ENCODE measurements at places on chromosomes 7 and 10.

DNA sequence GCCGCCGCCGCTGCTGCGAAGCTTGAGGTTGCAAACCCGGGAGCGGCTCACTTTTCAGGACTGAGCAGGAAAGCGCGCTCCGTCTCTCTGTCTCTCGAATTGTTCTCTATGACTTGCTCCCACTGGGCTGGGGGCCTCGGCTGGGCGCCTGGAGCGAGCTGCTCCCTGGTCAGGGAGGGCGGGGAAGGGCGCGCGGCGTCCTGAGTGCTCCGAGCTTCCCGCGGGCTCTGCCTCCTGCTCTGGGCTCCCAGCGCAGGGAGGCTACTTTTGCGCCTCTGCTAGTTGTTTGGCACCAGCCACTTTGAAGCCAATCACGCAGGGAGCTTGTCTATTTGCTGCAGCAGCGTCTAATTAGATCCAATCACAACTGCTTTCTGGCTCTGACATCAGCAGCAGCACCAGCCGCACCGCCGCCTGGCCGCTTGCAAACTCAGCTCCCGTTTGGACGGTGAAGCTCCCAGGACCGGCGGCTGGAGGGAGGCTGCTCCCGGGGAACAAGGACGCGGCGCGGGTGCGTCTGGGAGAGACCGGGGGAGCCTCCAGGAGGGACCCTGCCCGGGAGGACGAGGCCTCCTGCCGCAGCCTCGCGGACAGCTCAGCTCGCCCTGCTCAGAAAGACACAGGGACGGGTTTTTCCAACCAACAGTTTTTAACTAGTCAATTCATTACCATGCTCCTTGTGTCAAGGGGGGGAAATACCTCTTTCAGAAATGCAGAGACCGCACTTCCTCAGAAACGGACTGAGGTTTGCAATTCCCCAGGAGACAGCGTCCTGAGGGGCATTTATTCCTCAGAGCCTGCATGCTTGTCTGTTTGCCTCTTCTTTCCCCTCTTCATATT is at the start of gene ADARB2:
ADARB2 (minus strand) TSS at position 304 of the 840 bp plus-strand sequence.
- no peak for DNase-seq

DNA sequence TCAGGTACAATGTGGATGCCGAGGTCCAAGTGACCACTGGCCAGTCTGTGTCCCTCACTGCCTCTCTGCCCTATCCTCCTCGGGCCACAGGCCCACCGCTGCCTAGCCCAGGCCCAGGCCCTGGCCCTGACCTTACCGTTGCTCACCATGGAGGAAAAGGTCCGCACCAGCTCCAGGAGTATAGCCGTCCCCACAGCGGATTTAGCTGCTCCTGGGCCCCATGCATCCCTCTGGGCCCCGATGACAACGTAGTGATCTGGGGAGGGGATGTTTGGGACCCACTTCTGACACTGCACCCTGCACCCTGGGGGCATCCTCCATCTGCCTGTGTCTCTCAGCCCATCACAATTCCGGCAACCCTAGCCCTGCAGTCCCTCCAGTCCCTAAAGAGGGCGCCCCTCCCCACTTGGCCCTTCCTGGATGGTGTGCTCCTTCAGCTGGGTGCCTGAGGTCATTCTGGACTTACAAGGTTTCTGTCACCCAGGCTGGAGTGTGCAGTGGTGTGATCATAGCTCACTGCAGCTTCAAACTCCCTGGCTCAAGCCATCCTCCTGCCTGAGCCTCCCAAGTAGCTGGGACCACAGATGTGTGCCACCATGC is 12.1 kb downstream of the TFR2 start:
- peak; percentile 40 for DNase-seq

DNA sequence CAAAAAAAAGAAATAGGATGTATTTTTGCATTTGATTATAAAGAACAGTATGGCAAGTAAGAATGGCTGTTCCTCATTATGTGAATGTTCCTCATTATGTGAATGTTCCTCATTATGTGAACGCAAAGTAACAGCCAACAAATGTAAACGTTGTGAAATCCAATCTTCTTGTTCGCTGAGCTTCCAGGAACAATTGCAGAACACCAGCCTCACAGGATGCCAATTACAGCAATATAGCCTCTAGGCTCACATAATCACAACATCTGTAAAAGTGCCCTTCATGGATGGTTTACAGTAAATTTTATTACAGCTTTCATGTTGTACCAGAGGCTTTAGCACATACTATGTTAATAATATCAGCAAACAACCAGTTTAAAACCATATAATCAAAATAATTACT is 71.6 kb downstream of the THSD7A start:
- no peak for DNase-seq

DNA sequence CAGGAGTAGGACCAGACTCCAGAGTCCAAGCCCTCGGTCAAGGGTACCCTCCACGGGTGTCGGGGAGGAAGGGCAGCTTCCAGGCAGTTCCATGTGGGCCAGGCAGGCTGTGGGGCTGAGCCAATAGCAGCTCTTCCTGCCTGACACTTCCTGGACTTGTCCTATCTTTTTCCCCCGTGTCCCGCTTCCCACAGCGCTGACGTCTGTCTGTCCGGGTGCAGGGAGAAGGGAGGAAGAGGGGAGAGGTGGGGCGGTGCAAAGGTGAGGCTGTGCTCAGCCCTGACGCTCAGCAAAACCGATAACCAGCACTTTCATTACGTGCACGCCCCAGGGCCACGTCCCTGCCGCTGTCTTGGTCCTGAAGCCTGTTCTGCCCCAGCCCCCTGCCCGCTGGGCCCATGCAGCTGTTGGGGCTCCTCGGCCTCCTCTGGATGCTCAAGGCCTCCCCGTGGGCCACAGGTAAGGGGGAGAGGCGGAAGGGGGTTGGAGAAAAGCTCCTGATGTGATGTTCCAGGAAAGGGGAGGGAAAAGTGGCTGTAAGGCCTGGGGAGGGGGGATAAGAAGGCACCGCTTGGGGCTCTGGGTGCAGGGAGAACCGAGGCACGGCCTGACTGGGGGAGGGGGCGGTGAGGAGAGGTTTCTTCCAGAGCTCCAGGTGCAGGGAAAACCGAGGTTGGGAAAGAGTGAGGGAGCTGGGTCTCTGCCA is at the start of gene MUC3A:
MUC3A (plus strand) TSS at position 308 of the 706 bp plus-strand sequence; CDS start at position 399, 91 bp downstream.
- no peak for DNase-seq

DNA sequence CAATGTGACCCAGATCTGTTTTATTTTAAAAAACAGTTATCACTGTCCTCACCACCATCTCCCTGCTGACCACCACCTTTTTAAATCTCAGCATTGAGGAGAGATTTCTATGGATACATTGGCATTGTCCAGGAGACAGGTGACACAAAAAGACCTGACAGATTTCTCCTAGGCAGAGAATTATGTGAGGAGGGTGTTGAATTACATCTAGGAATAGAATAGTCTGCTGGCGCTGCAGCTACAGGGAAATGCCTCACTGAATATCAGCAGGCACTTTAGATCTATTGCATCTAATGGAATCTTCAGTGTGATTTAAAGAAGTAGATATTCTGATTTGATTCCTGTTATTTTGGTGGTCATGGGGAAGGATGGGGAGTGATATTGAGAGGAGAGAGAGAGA is 593.5 kb downstream of the NRG3 start:
- DNase-seq, result no peak

- DNase-seq, result peak; percentile 65
Observed at GRCh38 chr10:70508912-70509756, 30.6 kb downstream of the PALD1 start.

GRCh38 chr7:114148779-114149178 is 230.0 kb upstream of the PPP1R3A start:
- DNase-seq, result no peak

DNA sequence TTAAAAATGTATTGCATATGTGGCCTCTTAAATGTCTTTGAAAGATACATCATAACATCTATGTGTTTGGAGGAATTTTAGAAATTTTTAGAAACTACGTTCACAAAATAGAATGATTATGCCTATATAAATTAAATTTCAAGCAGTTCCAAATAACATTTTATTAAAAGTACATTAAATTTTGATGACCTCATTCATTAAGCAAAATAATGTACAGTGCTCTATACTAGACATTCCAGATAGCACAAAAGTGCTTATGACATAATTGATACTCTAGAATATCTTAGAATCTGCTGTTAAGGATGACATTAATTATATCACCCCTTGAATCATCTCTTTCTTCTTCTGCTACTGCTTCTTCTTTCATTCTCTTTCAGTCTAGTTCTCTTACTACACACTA is 528.9 kb downstream of the GFRA1 start:
- no peak for DNase-seq

DNA sequence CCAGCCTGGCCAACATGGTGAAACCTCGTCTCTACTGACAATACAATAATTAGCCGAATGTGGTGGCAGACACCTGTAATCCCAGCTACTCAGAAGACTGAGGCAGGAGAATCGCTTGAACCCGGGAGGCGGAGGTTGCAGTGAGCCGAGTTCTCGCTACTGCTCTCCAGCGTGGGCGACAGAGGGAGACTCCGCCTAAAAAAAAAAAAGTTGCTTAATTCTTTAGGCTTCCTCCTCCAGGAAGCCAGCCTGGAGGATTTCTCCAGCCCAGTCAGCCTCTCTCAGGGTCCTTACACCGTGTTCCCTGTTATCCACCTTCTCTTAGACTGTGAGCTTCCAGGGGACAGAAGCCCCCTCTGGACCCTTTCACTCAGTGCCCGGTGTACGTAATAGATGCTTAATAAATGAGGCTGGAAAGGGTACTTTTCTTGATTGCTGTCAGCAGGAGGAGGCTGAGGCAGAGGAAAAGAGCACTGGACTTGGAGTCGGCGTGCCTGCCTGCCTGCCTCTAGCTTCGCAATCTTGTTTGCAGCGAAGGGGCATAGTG is 16.4 kb upstream of the NODAL start:
- no peak for DNase-seq

GRCh38 chr10:106619346-106619745 is 545.2 kb downstream of the SORCS1 start:
- DNase-seq, result no peak

DNA sequence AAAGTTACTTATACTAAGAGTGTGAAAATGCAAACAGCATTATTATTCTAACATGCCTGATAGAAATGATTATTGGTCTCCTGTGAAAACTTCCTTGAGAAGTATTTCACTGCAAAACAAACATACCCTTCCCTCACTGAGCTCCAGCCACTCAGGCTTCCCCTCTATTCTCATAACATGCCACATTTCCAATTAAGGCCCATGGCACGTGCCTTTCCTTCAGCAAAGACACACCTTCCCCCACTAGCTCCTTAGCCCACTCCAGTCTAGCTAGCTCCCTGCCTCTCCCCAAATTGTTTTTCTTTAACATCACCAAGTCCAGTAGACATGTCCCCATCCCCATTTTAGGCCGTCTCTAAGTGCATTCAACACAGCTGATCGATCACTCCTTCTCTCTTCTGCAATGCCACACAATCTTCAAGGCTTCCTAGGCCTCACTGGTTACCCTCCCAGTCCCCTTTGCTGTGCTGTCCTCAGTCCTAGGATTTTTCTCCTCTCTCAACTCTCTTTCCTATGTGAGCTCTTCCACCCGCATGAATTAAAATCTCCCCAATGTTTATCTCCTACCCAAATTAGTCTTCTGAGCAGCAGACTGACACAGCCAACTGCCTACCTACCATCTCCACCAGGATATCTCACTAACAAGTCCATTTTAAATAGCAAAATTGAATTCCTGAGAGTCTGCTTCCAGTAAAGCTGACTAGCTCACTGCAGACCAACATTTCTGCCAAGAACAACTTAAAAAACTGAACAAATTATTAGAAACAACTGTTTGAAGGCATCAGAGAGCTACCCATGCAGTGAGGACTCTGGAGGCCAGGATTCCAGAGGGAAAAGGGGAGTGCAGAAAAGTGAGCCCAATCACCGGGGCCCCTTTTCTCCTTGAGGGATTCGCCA is 11.9 kb downstream of the CYTH3 start:
- no peak for DNase-seq

DNA sequence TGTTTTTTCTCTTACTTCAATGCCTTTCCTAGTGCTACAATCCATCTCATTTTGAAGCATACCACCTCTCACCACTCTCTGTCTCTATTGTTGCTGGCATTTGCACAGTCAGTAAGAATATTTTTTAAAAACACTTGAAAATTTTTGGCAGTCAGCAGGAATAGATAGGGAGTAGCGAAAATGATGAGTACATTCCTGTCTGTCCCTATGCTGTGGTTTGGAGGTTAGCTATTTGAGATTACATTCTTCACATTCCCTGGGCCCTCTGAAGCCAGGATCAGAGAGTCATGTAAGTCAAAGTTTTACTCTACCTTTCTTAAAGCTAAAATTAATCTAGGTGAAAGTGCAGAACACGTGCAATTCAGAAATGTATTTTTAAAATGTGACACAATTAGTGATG is 53.0 kb upstream of the MAGI2 start:
- peak; percentile 72 for DNase-seq

DNA sequence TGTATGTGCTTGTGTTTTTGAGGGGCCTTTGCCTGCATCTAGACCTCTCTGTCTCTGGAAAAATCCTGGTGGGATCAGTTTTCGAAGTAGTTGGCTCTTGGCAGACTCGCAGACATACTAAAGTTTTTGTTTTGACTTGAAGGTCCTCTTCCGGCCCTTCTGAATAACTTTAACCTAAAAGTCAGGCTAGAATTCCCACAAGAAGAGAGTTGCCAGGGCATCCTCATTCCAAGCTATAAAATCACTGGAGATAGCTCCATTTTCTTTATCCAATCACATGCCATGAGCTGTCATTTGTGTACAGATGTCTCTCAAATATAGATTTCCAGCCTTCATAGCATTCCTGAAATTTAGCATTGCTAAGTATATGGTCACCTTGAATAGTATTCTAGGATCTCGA is 967.8 kb downstream of the LRMDA start:
- no peak for DNase-seq

DNA sequence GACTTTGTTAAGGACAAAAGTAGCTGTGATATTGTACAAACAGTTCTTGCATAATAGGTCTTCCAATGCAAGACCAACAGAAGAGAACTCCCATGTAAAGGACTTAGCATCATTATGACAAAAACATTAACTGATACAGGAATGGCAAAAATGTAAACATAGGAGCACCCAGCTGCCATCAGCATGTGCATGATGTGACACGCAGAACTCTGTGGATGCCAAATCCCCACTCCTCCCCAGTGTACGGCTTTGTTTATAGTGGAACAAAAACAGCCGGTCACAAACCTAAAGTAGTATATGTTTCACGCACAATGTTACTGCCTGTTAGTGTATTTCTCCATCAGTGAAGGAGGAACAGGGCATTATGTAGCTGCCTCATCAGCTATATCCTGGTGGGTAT is 316.0 kb upstream of the AOAH start:
- no peak for DNase-seq

DNA sequence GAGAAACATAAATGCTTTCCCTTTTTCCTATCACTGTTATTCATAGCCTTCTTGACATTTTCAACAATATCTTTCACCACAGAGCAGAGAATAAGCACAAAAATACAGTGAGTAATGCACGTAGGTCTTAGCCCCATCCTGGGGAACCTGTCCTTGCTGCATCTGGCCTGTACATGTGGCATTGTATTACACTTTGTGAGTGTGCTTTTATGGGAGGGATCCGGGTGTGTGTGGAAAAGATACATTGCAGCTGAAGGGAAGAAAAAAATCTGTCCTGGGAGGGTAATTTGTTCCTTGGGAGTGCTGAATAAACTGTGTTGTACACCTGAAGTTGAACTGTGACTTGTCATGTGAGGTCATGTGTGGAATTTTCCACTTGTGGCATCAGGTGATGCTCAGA is 422.7 kb upstream of the LRGUK start:
- no peak for DNase-seq

- no peak for DNase-seq
Observed at GRCh38 chr10:75014516-75015230, 96.8 kb upstream of the SAMD8 start.

- no peak for DNase-seq
Observed at GRCh38 chr7:116497708-116498107, 1.8 kb upstream of the CAV2 start.

GRCh38 chr7:74598558-74598957 is 59.0 kb upstream of the GTF2I start:
- DNase-seq, result peak; percentile 100

- peak; percentile 90 for DNase-seq
Observed at GRCh38 chr10:89337484-89337883, 9.7 kb downstream of the IFIT3 start.
